ENCODE measurements at places on chromosomes 6 and 20.

- DNase-seq = no peak
These were observed 28.5 kb upstream of the TMEM14A start for GRCh38 chr6:52642368-52642767.

DNA sequence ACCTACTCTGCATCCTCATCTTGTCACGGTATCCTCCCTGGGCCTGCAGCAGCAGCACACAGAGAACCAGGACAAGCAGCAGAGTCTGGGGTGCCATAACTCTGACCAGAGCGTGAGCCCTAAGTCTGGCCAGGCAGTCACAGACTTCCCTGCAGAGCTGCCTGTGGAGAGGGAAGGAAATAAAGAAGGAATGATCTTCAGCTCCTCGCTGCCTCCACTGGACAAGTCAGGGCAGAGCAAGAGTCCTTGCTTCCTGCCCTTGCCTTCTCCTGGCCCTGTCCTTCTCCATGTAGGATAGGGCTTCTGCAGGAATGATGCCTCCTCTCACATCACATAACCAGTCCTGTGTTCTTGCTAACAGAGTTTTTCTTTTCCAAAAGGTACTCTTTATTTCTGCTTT, 15.9 kb upstream of the WFDC11 start:
- no peak for DNase-seq

- DNase-seq = no peak
These were observed 82.4 kb downstream of the CDH26 start for GRCh38 chr20:60040471-60041162.

- DNase-seq = no peak
These were observed 146.2 kb downstream of the FAM83B start for GRCh38 chr6:54992789-54993188.

- no peak for DNase-seq
These were observed 121.8 kb upstream of the FOXO3 start for GRCh38 chr6:108438918-108439317.

DNA sequence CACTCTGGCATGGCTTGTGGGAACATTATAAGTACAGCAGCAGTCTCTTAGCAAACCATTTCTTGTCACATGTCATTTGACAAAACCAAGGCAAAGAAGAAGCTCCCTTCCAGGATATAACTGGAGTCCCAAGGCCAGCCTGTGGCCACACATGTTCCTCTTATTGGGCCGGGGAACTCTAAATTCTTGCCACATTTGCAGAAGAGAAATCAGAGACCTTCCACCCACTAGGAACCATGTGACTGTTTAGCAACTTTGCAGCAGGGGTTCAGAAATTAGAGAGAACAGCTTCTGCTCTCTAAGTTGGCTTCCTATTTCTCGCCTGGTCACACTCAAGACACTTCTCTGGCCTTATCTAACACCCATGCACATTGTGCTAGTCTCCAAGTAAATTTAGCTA, 20.4 kb upstream of the MEP1A start:
- DNase-seq = no peak

GRCh38 chr6:96466147-96466863, 55.3 kb upstream of the UFL1 start:
- no peak for DNase-seq

- peak; percentile 4 for DNase-seq
These were observed 100.8 kb downstream of the FAM217A start for GRCh38 chr6:3977875-3978711.

DNA sequence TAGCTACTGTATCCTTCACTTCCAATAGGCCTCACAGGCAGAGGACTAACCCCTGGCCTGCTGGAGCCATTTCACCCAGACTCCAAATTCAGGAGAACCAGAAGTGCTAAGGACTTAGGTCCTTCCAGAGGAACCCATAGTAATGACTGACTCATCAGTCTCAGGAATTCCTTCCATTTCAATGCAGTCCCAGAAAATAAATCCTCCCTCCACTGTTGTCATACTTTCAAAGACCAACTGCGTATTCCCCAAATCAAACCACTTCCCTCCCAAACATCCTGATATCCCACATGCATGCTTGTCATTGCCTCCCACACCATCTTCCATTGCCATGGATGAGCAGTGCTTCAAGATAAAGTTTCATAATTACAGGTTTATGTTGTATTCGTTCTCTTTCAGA, 31.8 kb upstream of the NT5E start:
- DNase-seq = no peak

GRCh38 chr20:11067359-11067758, 393.6 kb upstream of the JAG1 start:
- no peak for DNase-seq

- no peak for DNase-seq
These were observed 8.8 kb upstream of the RSPH3 start for GRCh38 chr6:159008656-159009288.

DNA sequence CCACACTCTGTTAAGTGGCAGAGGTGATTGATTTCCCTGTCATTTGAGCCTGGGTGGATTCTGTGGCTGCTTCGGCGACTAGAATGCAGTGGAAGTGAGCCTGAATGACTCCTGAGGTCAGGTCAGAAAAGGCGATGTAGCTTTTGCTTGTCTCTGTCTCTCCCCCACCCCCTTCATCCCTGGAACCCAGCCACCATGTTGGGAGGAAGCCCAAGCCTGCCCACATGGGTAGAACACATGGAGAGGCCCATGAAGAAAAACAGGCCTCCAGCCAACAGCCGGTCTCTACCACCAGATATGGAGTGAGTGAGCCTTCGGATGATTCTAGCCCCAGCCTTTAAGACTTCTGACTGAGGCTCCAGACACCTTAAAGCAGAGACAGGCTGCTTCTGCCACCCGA, 181.0 kb downstream of the TFAP2C start:
- no peak for DNase-seq

DNA sequence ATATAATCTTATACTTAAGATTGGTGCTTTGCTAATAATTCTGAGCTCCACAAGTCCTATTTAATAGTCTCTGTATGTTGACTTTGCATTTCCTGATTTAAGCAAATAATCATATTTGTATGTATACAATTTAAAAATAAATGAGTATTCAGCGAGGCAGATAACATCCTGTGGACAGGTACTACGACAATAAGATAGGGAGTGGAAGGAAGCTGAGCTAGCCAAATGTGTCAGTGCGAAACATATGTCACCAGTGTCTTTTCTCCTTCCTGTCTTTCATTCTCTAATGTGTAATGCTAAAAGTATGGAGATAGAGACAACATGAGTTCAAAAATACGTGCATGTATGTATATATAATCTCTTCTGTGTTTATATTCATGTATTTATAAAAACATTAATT, 359.6 kb upstream of the KCNQ5 start:
- DNase-seq = no peak

DNA sequence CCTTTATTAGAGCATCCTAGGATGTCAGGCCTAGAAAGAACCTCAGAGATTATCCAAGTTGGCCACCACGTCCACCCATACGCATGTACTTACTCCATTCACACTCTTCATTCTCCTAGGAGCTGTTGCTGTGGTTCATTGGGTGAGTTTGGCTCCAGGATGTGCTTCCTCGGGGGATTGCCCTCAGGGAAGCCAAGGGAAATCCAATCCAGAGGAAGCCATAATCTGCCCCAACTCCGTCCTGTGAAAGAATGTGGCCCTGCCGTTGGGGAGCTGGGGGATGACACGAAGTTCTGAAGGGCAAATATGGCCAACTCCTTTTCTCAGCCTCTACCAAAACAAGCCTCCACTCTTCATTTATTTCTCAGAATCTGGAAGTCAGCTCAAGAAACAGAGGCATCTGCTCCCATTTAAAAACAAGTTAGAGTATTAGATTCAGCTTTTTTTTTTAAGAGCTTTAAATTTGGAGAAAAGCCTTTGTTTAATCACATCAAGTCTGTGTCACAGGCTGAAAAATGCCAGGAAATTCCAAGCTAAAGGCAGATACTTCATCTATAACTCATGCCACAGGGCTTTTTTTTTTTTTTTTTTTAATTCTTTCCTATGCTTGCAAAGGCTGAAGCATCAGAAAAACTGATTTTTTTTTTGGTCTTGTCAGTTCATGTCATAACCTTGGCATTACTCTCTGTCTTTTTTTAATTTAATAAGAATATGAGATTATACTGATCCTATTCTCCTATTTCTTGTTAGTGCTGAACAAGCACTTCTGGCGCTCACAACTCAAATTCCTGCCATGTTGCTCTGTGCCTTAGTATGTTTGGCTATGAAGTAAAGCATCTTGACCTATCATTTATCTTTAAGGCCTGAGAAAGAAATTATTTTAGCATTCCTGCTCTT, 480.9 kb upstream of the MARCKS start:
- no peak for DNase-seq

DNA sequence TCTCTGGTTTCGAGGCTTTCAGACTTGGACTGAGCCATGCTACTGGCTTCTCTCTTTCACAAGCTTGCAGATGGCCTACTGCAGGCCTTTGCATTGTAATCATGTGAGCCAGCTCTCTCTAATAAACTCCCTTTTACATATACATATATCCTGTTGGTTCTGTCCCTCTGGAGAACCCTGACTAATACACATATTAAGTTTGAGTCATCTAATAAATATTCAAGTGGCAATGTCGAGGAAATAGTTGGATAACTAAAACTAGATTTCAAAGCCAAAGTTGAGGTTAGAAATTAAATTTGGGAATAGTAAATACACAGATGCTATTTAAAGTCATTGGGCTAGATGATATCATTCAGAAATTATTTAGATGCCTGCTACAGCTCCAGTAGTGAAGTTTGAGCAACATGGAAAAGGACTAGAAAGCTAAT, 1343.4 kb downstream of the GRIK2 start:
- no peak for DNase-seq

GRCh38 chr6:147194652-147195411, 9.4 kb upstream of the STXBP5 start:
- no peak for DNase-seq

DNA sequence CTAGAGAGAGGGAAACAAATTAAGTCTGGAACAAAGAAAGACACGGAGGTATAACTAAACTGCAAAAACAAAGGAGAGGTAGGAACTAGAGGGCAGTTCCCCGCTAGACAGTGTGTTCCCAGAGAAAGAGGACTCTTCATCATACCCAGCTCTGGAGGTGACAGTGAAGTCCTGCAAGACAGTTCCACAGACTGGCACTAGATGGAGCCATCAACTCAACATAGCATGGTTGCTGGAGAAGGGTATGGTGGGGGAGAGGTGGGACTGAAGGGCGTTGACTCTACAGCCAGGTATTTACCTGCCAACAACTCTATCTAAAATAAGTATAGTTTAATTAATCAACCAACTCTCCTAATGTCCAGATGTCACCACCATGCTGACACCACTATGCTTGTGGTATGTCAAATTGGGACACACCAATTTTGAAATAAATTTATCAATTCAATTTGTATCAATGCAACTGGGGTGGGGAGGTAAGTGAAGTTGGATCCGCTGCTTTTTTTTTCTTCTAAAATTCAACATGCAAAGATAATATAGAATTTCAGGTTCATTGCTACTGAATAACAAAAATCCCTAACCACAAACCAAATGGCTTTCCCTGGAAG, 9.7 kb downstream of the BACH2 start:
- peak; percentile 39 for DNase-seq

- DNase-seq = no peak
These were observed 167.2 kb downstream of the TFAP2C start for GRCh38 chr20:56796345-56796744.

GRCh38 chr6:163748886-163749285, 334.4 kb downstream of the QKI start:
- DNase-seq = no peak

- no peak for DNase-seq
These were observed 13.9 kb downstream of the TRAM2 start for GRCh38 chr6:52562911-52563310.

- no peak for DNase-seq
These were observed 31.6 kb downstream of the SPDEF start for GRCh38 chr6:34524499-34524898.

- no peak for DNase-seq
These were observed 531.3 kb upstream of the JAG1 start for GRCh38 chr20:11204926-11205768.

DNA sequence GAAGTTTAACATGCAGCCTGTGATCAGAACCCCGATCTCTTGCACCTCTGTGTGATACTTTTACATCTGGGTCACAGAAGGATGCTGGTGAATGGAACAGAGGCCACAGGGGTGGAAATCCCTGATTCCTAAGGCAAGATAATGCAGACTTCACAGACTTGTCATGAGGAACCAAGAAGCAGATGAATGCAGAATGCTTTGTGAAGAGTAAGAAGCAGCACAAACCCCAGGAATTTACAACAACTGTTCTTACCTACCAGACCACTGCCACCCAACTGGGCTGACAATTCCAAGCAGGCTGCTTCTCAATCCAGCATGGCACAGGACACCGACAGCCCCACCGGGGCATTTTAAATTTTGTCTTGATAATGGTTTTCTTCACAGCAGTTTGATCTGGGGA, 113.2 kb upstream of the CD93 start:
- no peak for DNase-seq

GRCh38 chr20:62475027-62475771, 596 bp downstream of the GATA5 start:
- no peak for DNase-seq

DNA sequence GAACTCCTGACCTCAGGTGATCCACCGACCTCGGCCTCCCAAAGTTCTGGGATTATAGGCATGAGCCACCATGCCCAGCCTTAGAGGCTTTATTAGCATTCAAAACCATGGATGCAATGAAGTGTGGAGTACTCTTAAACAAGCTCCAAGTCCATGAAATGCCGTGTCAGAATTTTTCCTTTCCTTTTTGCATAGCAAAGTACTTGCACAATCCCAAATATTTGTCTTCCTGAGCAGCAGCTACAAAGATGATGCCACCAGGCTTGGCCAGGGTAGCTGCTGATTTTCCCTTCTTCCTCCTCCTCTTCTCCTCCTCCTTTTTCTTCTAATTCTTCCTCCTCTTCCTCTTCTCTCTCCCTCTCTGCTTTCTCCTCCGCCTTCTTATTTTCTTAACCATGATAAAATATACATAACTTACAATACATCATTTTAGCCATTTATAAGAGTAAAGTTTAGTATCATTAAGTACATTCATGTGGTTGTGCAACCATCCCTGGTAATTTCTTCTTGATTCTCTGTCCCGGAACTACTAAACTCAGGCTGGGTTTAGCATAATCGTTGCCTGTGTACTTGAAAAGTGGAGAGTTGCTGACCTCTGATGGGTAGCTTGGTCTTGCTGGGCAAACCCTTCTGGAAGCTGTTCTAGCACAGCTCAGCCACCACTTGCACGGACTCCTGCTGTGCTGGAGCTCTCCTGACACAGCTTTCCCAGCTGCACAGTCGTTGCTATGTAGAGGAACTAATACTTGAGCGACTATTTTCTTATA, 20.3 kb downstream of the MUCL3 start:
- no peak for DNase-seq

- DNase-seq = no peak
These were observed 307.0 kb upstream of the PRDM1 start for GRCh38 chr6:105779110-105779509.

DNA sequence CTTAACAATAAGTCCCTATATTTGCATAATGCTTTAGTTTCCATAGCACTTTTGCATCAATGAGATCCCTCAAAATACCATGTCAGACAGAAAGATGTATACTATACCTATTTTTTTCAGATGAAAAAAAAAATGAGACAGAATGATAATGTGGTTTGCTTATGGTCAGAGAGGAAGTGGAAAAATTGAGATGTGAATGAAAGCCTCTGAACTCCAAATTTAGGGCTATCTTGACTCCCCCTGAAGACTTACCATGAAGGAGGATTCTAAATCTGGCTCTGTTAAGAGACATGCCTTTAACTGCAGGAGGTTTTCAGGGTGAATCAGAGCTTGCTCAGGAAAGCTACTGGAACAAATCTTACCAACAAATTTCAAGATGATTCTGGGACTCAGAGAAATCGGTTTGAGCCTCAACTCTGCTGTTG, 176.2 kb downstream of the ISM1 start:
- DNase-seq = no peak

- DNase-seq = no peak
These were observed 132.0 kb upstream of the JAG1 start for GRCh38 chr20:10805764-10806163.

- no peak for DNase-seq
These were observed 33.6 kb upstream of the ASF1A start for GRCh38 chr6:118860363-118860762.

Data from stimulated activated CD8-positive, alpha-beta memory T cell treated with anti-CD3 and anti-CD28 coated beads, Interleukin-7, amount 100 ng/mL, for 24 hours (primary cell).